ENCODE measurements at places on chromosomes 5 and 9.

DNA sequence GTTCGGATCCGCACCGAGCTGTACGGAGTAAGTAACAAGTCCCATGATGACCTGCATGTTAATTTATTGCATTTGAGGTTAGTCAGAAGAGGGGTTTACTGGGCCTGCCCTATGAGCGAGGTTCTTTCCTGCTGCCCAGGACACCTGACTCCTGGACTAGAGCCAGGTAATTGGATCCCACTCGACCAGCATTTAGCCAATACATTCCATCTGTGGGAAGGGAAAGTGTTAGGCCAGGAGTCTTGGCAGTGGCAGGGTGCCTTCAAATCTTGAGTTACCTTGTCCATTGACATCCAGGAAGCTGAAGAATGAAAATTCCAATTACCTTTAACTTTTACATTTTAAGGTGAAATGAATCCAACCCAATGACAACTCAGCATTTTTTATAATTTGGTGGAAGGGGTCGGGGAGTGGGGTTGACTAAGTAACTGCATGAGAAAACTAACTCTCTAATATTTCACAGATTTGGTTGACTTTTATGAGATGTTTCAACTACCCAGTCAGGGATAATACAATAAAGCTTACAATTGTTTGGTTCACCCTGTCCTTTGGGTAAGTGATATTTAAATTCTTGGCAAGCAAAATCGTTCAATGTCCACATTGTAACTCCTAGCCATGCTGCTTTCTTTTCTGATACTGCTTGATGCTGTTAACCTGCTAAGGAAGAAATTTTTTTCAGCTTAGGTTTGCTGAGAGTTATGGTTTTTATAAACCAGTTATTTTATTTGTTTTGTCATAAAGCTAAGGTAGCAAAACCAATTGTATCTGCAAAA is 111.6 kb upstream of the IQGAP2 start:
- DNase-seq = no peak

DNA sequence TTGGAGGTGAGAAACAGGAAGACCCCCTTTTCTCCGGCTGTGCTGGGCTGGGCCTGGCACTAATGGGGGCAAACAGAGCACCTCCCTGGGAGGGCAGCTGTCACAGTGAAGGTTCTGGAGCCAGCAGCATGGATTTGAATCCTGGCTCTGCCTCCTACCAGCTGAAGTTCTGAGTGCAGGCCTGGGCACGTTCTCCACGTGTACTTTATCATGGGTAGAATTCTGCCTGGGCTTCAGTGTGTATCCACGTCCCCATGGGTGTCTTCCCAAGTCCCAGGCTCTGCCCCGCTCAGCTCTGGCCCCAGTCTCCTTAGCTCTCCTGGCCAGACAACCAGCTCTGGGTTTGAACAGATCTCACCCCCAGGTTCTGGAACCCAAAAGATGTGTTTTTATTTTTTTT is 223.2 kb downstream of the PBX3 start:
- no peak for DNase-seq

DNA sequence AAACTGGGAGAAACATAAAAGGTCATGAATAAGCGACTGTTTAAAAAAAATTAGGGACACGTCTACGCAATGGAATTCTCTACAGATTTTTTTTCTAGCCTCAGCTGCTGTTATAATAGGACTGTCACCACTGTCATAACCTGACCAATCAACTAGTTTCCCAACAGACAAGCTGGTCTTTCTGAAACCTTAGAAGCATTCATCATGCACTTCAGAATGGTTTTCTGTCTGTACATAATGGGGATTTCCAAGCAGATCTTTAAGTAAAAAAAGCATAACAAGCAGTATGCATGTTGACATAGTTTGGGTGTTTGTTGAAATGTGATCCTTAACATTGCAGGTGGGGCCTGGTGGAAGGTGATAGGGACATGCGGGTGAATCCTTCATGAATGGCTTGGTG is 58.3 kb upstream of the SEMA6A start:
- no peak for DNase-seq

- DNase-seq = no peak
Observed at GRCh38 chr5:128053291-128053954, 30.1 kb upstream of the SLC12A2 start.

- no peak for DNase-seq
Observed at GRCh38 chr5:34550247-34550646, 105.9 kb upstream of the RAI14 start.

DNA sequence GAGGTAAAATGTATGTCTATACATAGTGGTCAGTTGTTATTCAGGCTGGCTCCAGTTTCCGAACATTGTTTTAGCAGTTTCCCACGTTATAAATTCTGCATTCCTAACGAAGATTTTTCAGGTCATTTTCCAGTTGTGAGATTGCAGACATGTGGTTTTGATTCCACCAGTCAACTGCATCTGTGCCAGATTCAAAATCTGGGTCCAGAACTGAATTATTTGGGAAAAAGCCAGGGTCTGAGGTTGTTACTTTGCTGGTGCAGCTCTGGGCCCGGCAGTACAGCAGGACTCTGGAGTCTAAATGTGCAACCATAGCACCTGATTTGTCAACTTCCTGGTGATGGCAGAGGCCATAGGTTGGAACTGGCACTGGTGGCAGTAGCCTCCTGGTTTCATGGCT is 105.7 kb upstream of the MEGF10 start:
- no peak for DNase-seq

DNA sequence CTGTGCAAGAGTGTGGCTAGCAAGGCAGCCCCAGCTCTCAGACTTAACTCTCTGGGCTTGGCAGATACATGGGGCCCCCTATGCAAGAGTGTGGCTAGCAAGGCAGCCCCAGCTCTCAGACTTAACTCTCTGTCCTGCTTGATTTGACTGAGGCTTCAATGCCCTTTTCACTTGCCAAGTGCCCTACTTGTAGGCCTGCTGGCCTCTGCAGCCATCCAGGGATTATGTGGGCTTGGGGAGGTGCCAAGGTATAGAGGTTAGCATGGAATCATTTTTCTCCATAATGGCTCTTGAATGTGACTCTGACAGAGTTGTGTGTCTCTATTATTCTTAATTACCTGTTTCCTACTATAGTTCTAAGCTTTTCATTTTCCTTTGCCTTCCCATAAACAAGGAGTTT is 115.5 kb upstream of the RUSC2 start:
- DNase-seq = no peak

- no peak for DNase-seq
Observed at GRCh38 chr9:113570749-113571711, 107.5 kb downstream of the RGS3 start.

GRCh38 chr5:32072054-32072453 is 102.1 kb downstream of the GOLPH3 start:
- no peak for DNase-seq

DNA sequence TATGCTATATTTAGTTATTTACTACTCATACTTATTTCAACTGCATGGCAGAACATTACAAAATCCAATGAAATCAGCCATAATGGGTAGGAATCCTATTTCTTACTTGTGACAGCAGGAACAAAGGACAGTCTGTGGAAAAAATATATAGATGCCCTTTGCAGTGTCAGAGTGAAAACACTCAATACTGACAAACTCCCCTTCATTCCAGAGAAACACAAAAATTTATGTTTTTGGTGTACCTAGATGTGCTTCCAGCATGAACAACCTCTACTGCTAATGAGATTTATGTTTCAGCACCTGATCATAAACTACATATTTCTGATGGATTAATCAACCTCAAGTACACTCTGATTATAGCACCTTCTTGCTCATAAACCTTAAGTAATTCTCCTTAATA is 132.4 kb downstream of the CDH10 start:
- DNase-seq = no peak

DNA sequence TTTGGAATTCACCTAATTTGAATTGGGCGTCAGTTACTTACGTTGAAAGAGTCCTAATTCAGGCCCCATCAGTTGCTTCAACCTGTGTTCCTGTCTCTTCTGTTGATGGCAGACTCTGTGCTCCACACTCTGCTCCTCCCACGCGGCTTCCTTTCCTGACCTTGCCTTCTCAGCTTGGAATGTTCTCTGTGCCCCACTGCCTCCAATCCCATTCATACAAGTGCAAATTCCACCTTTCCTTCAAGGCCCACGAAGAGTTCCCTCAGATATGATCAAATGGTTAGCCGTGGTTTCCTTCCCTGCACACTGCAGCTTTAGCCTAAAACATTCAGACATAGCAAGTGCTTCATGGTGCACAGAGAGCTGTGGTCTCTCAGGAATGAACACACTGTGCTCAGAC is 65.7 kb downstream of the SREK1 start:
- no peak for DNase-seq

GRCh38 chr9:133035669-133036068 is 4.9 kb downstream of the GTF3C5 start:
- DNase-seq = no peak

DNA sequence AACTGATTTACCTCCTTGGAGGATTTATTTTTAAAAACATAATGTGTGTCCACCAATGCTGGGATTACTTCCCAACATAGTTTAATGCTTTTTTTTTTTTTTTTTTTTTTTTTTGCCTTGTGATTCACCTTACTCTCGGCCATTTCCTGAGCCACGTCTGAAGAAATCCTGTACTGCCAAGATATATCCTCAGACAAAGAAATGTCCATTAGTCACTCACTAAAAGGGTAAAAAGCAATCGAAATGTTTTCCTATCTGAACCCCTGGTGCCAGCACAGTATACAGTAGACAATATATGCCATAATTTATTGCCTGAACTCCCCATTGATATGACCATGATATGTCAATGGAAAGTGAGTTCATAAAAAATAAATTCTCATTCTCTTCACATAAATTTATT is 344.1 kb downstream of the BNC2 start:
- DNase-seq = no peak

DNA sequence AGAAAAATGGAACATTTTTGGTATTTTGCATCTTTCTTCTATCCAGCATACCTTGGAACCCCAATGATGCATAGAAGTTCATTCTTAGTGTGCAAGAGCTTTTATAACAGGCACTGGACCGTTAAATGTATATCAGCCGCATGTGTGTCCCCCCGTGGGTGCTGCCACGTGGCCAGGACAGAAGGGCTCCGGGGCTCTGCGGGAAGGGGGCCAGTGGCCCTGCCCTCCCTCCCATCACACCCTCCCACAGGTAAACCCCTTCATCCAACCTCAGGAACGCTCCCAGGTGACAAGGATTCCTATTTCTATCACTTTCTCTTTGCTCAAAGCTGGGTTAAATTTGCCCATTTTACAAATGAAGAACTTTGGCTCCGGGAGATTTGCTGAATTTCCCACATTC is 393.4 kb upstream of the IRX4 start:
- no peak for DNase-seq

GRCh38 chr5:22560147-22560546 is 293.0 kb downstream of the CDH12 start:
- DNase-seq = no peak

DNA sequence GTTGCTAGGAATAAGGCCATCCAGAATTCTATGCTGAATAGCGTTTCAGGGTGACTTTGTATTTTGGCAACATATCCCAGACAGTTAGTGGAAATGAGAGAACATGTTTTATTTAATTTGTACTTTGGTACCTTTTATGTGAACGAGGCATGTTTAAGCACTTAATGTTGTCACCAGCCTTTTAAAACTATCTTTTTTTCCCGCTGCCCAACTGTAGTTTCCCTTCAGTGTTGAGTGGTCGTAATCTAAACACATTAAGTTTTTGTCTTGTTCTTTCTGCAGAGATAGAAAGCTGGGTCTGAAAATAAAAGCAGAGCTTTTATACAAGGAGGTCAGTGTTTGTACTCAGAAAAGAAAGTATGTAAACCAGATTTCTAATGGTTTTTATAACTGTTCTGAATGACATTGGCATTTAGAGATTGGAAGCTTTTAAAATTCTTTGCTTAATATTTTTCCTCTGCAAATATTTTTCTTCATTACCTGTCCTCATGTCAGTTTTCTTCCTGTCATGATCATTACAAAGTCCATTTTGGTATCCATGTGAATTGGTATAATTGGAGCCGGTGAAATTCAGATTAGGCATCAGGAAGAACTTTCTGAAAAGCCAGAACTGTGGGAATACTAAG is 100.7 kb downstream of the ARHGEF28 start:
- DNase-seq = no peak

DNA sequence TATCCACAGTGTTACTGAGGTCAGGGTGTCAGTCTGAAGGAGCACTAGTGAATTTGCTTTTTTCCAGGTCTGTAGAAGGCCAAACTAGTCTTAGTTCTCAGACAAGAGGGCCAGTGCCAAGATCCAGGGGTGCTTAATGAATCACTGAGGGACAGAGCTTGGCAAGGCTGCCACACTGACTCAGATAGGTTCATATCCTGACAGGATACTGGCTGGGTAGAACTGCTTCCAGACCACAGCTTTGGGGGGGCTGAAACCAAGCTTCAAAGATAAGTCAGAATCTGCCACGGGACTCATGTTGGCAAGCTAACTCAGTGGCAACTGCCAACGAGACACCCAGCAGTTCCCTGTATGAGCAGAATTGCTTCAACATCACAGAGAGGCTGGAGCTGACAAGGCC is 1125.4 kb downstream of the EFNA5 start:
- no peak for DNase-seq

DNA sequence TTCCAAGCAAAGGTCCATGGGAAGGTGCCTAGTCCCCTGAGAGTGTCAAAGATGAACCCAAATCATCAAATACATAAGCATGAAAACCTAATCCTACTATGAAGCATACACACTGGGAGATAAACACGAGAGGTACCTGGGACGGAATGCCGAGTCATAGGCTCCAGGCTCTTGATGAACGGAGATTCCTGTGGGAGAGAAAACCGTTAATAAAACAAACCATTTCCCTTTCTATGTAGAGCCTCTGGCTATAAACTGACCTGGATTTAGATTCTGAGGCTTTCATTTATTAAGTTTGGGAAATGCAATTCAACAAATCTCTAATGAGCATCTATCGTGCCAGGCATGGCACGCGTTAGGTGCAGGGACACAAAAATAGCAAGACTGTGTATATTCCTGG is 206.4 kb upstream of the IL12B start:
- DNase-seq = no peak

- no peak for DNase-seq
Observed at GRCh38 chr9:34098307-34098706, 28.2 kb downstream of the DCAF12 start.

DNA sequence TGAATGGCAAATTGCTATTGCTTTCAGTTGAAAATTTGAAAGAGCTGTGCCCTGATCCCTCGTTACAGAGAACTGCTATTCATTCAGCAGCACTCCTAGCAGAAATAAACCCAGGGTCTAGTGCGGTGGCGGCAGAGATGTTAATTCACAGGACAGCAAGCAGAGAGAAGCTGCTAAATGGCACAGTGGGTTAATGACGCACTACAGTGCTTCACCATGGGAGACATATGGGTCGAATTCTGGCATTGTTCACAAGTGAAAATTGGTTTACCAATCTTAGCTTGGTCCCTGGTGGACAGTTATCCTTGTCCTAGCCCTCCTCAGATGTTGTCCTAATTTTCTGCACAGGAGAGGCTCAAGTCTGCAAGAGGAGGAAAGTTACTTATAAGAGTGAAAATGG is 807.4 kb downstream of the TLE1 start:
- DNase-seq = no peak

GRCh38 chr9:98132806-98133631 is 14.0 kb upstream of the TRIM14 start:
- no peak for DNase-seq

DNA sequence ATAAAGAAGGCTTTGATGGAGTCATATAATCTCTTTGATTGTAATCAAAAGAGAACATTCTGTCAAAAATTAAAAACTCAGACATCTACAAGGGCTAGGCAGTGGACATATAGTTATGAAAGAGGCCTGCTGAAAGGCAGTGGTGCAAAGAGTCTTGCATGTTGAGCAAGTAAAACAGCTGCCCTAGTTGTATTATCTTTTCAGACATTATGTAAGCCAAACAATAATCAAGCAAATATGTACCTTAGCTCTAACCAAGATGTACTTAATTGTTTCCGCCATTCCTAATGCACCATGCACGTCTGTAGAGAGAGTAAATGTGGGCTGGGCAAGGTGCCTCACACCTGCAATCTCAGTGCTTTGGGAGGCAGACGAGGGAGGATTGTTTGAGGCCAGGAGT is 14.3 kb downstream of the GAPT start:
- DNase-seq = no peak
